ENCODE measurements at places on chromosomes 7 and 10.

- no peak for DNase-seq
Observed at GRCh38 chr7:1883834-1884582, 213.9 kb downstream of the ELFN1 start.

DNA sequence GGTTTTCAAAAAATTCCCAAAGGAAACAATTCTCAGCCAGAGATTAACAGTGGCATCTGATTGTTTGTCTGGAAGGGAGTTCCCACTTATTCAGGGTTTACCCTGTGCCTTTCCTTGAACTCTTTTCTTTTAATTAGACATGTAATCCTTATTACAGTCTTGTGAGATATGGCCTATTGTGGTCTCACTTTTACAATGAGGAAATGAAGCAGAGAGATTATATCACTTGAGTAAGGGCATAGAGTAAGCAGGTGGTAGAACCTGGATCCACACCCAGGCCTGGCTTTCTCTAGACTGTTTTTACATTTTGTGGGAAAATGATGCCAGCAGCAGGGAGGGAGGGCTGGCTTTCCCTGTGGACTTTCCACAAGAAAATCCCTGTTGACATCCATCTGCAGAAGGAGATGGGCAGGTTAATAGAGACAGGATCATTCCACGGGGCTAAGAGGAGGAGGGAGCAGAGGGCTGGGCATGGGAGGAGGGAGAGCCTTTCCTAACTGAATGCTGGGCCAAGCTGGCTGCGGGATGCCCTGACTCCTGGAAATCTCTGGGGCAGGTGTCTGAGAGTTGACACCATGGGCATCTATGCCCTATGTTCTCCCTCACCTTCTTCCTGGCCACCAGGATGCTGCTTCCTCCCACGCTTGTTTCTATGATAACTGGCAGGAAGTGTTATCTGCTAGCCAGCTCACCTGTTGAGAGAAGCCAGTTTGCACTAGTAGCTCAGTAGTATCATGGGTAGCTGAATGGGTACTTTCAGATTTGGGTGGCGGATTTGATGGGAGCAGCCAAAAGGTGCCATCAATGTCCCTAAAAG, 28.7 kb upstream of the ARHGAP22 start:
- no peak for DNase-seq

DNA sequence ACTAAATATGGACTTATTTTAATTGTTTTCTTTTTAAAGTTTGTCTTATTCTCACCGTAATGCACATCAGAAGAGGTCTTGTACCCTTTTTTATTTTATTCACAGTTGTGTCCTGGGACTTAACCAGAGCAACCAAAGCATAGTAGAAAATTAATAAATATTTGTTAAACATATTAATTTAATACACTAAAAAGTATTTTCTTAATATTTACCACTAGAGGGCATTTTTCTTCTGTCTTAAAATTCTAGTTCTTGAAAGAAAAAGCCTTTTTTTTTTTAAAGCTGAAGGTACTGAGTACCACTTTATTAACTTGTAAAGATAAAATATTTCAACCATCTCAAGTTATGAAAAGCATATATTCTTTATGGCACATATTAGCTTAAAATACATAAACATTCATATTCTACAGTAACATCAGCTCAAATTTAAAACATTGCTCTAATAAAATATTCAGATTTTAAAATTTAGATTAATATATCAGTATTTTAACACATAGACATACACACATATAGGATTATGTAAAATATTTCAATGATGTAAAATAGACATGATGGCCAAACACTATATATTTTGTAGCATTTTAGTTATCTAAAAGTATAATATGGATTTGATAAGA, 260.4 kb downstream of the SEMA3A start:
- no peak for DNase-seq

- DNase-seq = no peak
Observed at GRCh38 chr10:102646610-102647442, 2.5 kb downstream of the TRIM8 start.

DNA sequence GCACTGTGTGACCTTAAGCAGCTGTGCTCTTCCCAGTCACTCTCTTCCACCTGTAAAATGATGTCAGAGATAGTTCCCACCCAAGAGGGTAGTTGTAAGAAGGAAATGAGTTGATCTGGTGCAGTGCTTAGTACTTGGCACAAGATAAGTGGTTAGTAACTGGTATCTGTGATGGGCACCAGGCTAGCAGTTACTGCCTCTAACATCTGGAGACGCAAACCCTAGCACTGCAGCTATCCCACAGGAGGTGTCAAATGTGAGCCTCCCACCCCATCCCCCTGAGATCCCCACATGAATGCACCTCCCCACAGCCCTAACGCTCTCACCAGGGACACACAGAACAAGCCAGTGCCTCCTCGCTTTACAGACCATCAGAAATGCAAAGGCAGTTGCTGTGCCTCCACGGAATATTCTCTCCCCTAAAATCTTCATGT, 72.0 kb downstream of the KCNMA1 start:
- DNase-seq = no peak

- DNase-seq = peak; percentile 42
Observed at GRCh38 chr7:81846398-81846797, 76.6 kb upstream of the HGF start.

GRCh38 chr7:128387216-128388144, 22.3 kb downstream of the IMPDH1 start:
- DNase-seq = peak; percentile 51

- no peak for DNase-seq
Observed at GRCh38 chr7:27178366-27178765, 4.2 kb upstream of the HOXA10 start.

DNA sequence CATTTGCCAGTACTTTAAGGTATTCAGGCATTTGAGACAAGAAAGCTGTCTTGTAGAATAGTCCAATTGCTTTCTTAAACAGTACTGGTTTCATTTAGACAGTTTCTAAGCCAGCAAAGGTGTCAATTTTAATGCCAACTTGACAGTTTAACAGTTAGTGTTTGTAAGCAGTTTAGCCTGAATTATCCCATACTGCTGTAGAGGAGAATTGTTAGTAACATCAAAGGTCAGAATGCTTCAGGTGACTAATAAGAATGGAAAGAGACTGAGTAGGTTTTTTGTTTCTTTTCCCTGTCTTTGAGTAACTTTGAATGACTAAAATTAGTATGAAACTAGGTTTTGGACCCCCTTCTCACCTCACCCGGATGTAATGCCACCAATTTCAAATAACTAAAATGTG, 29.5 kb upstream of the VDAC2 start:
- DNase-seq = no peak

DNA sequence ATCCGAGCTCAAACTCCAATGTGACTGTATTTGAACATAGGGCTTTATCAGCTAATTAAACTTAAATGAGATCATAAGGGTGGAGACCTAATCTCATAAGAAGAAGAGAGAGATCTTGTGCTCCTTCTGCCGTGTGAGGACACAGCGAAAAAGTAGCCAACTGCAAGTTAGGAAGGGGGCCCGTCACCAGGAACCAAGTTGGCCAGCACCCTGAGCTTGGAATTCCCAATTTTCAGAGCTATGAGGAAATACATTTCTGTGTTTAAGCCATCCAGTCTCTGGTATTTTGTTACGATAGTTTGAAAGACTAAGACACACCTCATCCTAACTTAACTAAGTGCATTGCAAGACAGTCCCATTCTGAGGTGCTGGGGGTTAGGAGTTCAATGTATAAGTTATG, 14.1 kb upstream of the WDR86 start:
- DNase-seq = no peak

- no peak for DNase-seq
Observed at GRCh38 chr10:70432561-70433263, 8.8 kb downstream of the NODAL start.

GRCh38 chr10:132865851-132866600, 76.3 kb downstream of the CFAP46 start:
- no peak for DNase-seq

DNA sequence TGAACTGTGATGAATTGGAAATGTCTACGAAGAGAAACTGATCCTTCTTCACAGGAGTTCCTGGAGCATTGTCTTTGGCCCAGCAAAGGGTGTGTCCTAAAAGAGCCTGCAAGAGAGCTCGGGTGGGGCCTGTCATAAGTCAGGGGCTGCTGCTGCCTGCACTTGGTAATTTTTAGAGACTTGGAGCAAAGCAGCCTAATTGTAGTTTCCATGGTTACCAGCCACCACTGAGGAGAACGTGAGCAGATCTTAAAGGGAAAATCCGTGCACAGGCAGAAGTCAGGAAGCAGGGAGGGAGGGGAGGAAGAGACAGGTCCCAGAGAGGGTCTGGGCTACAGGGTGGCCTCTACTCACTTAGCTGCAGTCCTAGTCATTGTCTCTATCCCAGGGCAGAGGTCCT, 463.6 kb downstream of the PLXNA4 start:
- DNase-seq = no peak

GRCh38 chr7:15862016-15862780, 175.7 kb upstream of the MEOX2 start:
- DNase-seq = no peak

- peak; percentile 91 for DNase-seq
Observed at GRCh38 chr7:131244259-131244852, 83.3 kb upstream of the MKLN1 start.

- no peak for DNase-seq
Observed at GRCh38 chr10:23383637-23384036, 39.0 kb upstream of the C10orf67 start.

GRCh38 chr7:118142012-118142411, 42.0 kb upstream of the LSM8 start:
- DNase-seq = no peak

DNA sequence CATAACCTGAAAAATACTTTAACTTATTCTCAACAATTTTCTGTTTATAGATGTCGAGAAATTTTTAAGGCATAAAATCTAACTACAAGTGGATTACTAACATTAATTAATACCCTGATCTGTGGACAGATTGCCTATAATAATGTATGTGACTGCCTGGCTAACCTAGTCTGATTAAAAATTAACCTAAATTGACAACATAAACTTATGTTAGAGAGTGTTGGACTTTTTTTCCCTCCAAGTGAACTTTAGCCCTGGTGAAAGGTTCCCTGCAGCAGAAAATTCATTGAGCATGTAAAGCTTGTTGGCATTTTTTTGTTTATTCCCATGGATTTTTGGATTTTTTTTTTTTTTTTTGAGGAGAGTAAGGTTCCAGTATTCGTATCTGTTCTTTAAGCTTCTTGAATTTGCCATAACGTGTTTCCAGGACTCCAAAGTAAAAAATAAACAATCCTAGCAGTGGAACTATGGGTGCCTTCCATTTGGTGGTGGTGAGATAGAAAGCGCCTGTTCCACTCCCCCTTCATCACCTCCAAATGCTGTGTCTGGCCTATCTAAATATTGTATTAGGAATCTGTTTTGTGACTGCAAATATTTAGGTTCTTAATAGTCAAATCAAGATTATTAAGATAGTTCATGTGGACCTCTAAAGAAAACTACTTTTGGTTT, 36.1 kb downstream of the NET1 start:
- DNase-seq = no peak

GRCh38 chr7:25348104-25348503, 119.8 kb upstream of the NPVF start:
- no peak for DNase-seq

DNA sequence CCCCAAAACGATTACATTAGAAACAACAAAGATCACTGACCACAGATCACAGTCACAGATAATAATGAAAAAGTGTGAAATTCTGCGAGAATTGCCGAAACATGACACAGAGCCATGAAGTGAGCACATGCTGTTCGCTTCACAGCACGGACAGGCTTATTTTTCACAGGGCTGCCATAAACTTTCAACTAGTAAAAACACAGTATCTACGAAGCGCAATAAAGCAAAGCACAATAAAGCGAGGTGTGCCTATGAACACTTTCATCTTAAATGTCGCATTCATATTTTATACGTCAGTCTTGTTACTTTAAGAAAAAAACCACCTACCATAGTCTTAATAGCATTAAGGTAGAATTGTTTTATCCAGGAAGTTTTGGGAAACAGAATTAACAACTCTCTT, 51.5 kb downstream of the ESYT2 start:
- DNase-seq = no peak

- no peak for DNase-seq
Observed at GRCh38 chr7:84188786-84189405, 5.7 kb downstream of the SEMA3A start.

All from HFFc6 (cell line).